ENCODE measurements at places on chromosomes 12 and 14.
A peak's percentile ranks its signal among the peaks of the same experiment; 100 is the strongest.

- peak; percentile 78 for DNase-seq
These were observed 629 bp downstream of the KCNMB4 start for GRCh38 chr12:70366581-70367257.

- DNase-seq = no peak
These were observed 16.7 kb upstream of the AQP2 start for GRCh38 chr12:49933796-49934195.

DNA sequence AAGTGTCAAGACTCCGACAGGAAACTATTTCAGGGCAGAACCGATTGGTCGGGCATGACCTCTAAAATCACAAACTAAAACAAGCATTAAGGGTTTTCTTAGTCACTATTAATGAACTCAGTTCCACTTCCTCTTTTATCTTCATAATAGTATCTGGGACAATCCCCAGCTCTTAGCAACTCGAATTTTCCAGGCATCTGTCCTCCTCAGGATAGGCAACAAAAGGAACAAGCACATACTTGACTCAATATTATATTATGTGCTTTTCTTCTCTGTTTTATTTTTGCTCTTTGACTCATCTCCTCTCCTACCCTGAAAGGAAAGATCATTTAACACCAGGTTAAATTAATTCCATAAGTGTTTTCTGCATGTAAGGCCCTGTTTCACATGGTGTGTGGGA lies 638.3 kb upstream of the TBX3 start:
- no peak for DNase-seq

DNA sequence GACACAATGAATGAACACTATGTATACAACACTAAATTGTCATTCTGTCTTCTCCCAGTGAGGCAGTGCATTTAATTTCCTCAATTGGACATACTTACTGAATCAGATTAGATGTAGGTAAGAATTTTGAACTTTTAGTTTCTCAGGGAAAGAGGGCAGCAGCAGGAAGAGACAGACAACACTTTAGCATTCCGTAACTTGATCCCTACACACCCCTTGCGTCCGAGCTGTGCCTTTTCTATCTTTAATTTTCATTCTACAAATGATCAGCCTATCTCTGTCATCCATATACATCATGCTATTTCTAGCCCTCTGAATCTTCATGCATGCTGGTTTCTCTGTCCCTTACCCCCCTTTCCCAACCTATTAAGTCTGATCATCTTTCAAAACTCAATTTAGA lies 358.0 kb upstream of the RPL10L start:
- no peak for DNase-seq

DNA sequence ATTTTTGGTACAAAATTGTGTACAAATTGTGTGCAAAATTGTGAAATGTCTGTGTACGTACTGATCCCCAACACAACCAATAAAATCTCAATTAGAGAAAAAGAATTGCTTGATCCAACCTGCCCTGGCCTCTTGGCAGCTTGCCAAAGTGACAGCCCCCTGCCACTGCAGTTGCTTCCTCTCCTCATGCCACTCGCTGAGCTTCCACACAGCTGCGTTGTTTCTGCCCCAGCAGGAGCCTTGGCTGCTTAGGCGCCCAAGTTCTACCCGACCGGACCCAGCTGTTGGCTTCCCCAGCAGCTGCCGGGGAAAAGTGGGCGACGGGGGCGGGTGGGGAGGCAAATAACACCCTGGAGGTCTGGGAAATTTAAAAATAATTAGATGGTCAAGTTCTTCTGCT lies 171.8 kb upstream of the ATF7IP start:
- no peak for DNase-seq

DNA sequence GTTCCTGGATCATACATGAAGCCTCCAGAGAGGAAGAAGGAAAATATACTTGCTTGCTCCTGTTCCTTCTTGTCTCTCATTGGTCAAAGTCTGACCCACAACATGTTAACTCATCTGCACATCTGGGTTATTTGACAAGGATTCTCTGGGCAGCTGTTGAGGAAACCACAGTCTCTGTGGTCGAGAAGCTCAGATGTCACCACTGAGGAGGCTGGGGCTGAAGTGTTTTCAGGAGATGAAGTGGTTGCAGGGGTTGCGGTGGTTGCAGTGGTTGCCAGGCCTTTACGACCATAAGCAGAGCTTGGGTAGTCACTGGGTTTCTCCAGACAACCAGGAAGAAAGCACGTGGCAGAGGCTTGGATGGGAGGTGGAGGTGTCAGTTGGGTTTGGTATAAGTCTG lies 265.0 kb upstream of the LRIG3 start:
- DNase-seq = no peak

DNA sequence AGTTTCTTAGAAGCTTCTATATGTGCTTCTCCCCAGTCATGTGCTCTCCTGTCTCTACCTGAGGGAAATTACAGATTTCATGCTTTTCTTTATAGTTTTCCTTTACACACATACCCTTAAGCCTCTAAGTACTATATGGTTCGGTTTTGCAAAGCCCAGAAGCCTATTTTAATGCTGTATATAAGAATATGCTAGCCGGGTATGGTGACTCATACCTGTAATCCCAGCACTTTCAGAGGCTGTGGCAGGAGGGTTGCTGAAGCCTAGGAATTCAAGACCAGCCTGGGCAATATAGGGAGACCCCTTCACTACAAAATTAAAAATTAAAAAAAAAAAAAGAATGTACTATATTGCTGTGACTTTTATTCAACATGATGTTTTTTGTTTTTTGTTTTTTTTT lies 15.4 kb downstream of the DGLUCY start:
- DNase-seq = no peak

GRCh38 chr12:114163771-114164170 lies 197.6 kb upstream of the RBM19 start:
- no peak for DNase-seq

- no peak for DNase-seq
These were observed 23.8 kb upstream of the COX6A1 start for GRCh38 chr12:120413901-120414695.

DNA sequence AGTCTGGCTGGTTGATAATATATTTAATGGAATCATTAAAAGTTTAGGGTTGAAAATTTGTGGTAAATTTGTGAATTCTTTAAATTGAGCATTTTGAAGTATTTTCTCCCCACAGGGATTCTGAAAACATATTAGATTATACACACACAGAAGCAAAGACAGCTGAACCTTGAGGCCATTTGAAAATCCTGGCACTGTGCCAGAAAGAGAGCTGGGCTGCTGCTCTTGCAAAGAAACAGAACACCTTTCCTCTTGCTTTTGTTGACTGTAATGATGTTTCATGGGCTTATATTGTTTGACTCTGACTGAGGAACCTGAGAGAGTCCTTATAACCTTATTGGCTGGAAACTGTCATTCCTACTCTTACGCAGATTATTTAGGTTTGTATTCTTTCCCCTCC lies 4.8 kb downstream of the RNF34 start:
- DNase-seq = no peak

GRCh38 chr12:57205931-57206330 lies 10.7 kb upstream of the NXPH4 start:
- DNase-seq = no peak

DNA sequence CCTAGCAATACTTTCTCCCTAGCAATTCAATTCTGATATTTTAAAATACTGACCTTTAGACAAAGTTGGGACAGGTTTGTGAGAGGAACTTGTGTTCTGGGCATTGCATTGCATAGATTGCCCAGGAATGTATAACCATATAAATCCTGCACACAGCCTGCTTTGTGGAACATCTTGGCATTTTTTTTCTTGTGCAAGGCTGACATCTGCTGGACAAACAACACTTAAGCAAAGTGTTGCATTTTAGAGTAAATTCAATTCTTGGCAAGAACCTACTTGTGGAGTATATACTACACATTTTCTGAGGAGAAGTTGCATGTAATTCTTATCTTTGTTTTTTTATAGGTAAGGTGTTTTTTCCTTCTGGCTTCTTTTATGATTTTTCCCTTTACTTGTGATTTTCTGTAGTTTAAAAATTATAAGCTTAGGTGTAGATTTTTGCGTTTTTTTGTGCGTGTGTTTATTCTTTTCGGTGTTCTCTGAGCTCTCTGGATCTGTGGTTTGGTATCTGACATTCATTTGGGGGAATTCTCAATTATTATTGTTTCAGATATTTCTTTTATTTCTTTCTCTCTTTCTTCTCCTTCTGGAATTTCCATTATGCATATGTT lies 26.4 kb downstream of the TESPA1 start:
- DNase-seq = peak; percentile 60

DNA sequence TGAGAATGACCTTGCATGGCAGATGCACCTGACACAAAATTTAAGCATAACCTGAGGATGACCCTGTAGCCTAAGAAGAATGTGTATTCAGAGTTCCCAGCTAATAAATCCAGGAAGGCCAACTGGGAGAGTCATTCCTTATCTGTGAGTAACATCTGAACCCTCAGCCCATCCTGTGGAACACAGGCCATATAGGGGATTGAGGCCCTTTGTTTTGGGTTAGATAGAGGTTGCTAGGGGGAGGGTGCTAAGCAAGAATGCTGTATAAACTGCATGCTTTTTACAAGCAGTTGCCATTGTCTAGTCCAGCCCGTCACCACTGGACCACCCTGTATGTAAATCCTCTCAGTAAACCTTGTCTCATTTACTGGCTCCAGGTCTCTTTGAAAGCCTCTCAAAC lies 77.0 kb downstream of the BICD1 start:
- DNase-seq = no peak
